ENCODE measurements at places on chromosomes 1 and 21.

DNA sequence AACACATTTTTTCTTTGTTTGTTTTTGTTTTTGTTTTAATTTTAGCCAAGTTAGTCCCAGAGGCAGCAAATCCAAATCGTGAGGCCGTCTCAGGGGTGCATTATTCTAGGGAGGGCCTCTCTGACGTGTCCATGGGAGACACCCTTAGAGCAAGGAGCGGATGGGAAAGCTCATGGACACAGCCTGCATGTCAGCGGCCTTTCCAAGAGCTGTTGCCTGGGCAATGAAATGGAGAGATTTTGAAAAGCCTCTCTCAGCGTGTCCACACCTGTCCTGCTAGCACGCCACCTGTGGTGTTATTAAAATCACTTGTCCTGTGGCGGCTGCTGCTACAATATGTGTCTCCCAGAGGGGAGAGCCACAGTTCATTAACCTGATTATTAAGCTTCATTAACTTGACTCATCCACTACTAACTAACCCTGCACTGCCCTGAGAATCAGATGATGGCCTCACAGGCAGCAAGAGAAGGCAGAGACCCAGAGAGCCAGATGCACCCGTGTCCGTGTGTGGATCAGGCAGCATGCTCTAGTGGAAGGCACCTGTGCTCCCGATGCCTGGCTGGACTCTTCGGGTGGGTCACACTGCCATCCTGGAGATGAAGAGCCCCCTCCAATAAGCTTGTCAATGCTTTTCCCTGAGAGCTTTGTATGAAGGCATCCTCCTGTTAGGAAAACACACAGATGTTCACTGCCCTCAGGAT, 133.3 kb downstream of the PGBD5 start:
- no peak for DNase-seq

- no peak for DNase-seq
These were observed 12.6 kb downstream of the NHLH2 start for GRCh38 chr1:115828101-115829022.

GRCh38 chr1:212132025-212132424, 96.5 kb downstream of the DTL start:
- peak; percentile 10 for DNase-seq

DNA sequence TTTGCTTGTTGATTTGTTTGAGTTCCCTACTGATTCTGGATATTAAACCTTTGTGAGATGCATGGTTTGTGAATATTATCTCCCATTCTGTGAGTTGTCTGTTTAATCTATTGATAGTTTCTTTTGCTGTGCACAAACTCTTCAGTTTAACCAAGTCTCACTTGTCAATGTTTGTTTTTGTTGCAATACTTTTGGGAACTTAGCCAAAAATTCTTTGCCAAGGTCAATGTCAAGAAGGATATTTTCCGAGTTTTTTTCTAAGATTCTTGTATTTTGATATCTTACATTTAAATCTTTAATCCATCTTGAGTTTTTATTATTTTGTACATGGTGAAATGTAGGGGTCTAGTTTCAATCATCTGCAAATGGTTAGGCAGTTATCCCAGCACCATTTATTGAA, 1230.7 kb upstream of the NCAM2 start:
- no peak for DNase-seq

DNA sequence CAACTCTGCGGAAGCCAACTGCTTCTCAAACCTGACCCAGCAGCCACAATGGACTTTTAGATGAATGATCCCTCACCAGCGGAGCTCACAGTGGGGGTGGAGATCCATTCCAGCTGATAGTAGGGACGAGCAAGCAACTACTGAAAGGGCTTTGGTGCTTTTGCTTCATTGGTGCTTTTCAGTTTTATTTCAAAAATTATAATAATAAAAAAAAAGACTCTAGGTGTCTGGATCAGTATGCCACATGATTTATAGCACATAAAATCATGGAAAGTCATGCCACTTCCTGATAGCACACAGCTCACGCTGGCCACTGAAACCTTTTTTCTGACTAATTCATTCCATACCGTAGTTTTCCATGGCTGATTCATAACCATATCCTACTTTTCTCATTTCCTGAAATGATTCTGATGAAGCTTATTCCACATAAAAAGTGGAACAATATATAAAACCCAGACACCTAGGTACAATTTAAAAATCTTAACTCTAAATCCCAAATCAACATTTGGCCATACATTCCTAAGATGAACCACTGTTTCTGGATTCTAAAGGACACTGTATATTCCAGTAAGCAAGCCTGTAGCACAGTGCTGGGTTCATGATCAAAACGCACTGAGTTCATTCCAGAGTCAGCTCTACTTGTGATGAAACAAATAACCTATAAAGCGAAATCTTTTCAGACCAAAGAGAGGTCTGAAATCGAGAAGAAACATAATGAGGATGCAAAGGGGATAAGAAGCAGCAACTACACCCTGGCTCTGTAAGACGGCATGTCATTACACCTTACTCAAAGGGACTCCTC, 41.3 kb upstream of the KCNE1 start:
- DNase-seq = no peak

DNA sequence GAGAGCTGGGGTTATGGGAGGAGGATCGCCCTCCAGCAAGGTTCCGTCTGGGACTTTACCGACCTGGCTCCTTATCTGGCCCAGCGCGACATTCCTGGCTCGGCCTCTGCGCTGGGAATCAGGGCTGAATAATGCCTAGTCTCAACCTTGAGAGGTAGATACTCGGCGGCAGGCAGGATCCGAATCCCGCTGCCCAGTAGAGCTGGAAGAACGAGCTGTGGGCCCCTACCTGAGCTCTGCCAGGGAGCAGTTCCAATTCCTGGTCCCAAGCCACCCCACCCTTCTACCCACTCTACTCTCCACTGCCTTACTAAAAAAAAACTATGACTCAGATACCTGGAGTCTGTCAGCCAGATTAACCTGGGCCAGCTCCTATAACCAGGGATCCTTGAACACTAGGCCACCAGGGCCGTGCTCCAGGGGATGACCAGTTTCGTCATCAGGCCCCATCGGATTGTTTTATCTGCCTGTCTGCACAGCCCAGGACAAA, 53.6 kb downstream of the RHBG start:
- DNase-seq = no peak

GRCh38 chr21:41459884-41460534, 34.0 kb downstream of the MX1 start:
- DNase-seq = no peak

DNA sequence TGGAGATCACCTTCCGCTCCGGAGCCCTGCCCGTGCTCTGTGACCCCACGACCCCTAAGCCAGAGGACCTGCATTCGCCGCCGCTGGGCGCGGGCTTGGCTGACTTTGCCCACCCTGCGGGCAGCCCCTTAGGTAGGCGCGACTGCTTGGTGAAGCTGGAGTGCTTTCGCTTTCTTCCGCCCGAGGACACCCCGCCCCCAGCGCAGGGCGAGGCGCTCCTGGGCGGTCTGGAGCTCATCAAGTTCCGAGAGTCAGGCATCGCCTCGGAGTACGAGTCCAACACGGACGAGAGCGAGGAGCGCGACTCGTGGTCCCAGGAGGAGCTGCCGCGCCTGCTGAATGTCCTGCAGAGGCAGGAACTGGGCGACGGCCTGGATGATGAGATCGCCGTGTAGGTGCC, 9.6 kb downstream of the SPATA46 start:
- no peak for DNase-seq

DNA sequence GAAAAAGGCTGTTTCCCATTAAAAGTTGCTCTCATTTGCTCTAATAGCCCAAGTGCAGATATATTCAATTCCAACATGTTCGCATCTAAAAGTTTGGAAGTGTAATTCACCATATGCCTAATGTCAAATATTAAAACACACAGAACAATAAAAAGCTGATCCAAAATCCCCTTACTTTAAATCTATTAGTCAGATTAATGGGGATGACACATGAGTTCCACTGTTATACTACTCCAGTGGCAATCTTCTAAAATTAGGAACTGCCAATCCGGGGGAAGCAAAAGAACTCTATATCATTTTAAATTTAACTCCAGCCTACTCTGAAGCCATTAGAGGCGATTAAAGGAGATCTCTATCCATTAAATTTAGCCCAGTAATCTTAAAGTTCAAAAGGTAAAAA, 317.1 kb downstream of the NTNG1 start:
- no peak for DNase-seq

DNA sequence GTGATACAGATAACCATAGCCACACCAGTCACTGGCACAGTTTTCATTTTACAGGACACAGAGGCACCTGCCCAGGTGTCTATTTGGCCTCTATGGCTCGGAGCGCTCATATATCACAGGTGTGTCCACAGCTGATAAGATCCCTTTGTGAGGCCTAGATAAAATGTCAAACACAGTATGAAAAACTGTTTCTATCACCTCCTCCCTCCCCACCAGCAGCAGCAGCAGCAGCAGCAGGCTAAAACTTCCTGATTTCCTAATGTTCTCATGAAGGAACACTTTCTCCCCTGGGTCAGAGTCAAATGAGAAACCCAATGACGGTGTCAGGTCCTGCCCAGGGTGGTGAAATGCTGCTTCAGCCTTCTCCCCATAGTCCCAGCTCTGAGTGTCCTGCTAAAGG, 24.4 kb downstream of the ELAPOR1 start:
- no peak for DNase-seq

GRCh38 chr1:145972580-145972979, 8.1 kb downstream of the POLR3GL start:
- no peak for DNase-seq

DNA sequence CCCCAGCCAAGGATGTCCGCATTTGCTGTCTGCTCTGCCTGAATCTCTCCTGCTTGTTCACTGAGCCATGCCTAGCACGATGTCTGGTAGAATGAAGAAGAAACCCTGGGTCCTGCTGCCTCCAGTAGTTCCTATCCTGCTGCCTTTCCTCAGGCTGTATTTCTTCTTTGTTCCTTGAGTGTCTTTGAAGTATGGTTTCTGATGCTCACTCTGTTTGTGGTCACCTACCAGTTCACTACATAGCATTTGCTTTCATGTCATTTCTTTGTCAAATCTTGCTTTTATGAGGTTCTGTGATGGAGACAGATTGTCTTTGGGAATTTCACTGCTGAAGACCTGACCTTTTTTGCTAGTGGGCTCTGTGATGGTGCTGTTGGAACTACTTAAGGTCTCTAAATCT, 5.9 kb downstream of the UCK2 start:
- DNase-seq = no peak

DNA sequence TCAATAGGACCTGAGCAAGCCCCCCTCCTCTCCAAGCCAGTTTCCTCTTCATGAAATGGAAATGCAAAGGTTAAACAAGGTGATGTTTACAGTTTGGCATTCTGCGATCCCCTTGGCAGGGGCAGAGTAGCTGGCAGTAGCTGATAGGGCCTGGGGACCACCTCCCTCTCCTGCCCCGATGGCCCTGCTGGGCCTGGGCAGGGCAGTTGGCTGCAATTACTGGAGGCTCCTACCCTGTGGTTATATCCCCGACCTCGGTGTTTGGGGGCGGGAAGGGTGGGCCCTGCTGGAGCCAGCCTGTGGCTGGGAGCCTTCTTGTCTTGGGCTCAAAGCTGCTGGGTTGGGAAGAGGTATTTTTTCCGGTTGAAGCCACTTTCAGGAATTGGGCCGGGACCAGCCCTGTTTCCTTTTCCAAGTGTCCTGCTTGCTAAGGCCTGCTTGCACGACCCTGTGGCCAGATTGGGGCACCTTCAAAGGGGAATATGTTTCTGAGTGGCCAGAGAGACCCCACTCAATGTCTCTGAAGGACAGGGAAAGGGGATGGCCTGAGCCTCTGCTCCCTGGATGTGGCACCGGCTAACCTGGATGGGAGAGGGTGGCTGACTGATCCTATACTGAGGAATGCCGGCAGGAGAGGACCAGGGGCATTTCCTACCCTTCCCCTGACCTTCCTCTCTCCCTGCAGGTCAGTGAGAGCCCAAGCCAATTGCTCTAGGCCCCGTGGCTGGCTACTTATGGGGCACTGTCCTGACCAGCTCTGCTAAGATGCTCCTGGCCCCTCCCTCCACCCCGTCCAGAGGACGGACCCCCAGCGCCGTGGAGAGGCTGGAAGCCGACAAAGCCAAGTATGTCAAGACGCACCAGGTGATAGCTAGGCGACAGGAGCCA, 1.9 kb downstream of the FAM110D start:
- DNase-seq = no peak

DNA sequence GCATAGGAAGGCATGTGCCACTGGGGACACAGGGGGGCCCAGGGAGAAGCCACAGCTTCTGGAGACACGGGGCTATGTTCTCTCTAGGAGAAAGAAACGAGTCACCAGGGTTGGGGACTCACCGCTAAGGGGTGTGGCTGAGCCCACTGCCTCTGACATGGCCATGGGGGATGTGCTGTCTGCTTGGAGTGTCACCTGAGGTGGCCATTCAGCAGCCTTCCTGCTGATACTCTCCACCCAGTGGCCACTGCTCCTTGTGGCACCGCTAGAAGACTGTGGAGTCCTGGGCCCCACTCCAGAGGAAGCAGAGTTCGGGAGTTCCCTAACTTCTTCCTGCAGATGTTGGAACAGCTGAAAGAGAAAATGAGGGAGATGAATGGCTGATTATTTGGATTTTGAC, 91.2 kb upstream of the SLC45A1 start:
- DNase-seq = no peak

DNA sequence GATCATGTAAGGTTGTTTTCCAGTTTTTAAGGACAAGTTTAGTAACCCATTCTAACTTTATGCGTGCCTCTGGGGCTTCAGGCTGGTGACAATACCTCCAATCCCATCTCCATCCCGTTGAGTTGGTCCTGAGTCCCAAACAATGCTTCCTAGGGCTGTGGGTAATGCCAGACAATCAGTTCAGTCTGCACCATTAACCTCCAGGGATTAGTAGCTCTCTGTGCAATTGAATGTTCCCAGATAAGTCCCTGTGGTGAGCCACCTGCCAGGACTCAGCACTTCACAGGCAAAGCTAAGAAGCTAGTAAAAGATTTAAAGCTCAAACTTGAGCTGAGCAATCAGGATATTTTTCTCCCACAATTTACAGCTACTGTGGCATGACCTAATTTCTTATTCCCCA, 462.2 kb upstream of the PTBP2 start:
- no peak for DNase-seq

DNA sequence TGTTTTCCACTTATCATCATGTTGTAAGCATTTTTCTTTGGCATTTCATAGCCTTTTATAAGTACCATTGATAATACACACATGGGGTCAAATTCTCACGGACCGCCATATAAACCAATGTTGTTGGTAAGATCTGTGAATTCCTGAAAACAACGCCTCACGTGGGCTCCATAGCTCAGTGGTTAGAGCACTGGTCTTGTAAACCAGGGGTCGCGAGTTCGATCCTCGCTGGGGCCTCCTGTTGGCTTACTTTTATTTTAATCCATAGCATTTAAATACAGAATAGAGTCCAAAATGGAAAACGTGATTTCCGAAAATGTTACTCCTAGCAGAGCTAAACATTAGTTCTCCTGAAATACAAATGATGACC, 83.1 kb downstream of the HHIPL2 start:
- peak; percentile 73 for DNase-seq

All from CD4-positive, alpha-beta T cell treated with Interleukin-2 at 100 ng/mL for 4 hours (primary cell).